ENCODE measurements at places on chromosomes 3 and 15.

DNA sequence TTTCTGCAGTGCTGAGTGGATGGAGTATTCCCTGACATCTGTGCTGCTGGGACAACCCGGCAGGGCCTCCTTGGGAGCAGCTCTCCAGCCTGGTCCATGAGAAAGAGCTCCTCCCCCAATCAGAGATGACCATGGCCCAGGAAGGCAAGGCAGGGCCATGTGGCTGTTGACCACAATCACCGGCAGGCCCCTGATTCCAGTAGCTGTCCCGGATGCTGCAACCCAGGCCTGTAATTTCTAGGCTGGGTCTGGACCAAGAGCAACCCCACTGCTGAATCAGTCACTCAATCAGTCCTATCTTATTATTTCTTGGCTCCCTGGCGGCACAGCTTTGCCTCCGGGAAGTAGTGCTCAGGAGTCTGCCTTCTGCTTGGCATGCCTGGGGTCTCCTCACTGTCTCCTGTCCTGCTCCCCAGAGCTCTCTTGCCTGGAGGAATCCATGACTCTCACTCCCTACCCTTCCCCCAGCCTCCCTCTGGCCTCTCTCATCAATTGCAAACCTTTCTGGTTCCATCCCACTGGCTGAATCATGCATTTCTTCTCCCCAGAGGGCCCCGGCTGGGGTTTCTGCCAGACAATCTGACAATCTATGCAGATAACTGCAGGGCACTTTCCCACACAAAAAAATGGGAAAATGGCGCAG is 32.6 kb upstream of the ITGA11 start:
- no peak for DNase-seq

DNA sequence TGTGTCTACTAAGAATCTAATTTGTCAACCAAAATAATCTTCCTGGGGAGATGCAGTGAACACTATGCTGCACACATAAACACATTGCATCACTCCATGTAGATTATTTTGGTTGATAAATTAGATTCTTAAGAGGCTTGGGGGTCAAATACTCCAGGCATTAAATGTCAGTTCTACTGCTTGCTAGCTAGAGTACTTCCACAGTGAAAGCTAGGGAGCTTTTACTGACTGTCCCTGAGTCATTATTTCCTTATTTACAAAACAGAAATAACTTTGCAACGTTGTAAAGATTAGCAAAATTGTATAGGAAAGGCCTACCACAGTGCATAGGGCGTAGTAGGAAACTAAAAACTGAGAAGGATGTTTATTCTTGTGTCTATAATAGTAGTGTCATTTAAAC is 12.9 kb upstream of the TMC3 start:
- no peak for DNase-seq

- DNase-seq: no peak
Measured at GRCh38 chr3:16503191-16503776, 10.2 kb downstream of the RFTN1 start.

- DNase-seq: no peak
Measured at GRCh38 chr3:197555281-197556261, at the start of gene BDH1. Gene BDH1 (minus strand): TSS chr3:197555968. CDS start chr3:197546443, 9,525 bp downstream.

DNA sequence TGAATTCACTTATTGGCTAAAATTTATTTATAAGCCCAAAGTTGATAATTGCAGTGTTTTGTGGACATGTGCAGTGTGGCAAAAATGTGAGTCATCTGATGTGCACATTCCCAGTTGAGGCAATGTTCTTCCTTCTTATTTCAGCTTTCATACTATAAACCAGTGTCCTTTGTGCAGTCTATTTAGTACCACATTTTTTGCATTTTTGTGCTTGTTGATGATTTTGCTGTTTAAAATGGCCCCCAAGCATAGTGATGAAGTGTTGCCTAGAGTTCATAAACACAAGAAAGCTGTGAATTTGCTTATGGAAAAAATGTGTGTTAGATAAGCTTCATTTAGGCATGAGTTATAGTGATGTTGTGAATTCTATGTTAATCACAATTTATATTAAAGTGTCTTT is 19.4 kb upstream of the IL20RB start:
- DNase-seq: no peak

DNA sequence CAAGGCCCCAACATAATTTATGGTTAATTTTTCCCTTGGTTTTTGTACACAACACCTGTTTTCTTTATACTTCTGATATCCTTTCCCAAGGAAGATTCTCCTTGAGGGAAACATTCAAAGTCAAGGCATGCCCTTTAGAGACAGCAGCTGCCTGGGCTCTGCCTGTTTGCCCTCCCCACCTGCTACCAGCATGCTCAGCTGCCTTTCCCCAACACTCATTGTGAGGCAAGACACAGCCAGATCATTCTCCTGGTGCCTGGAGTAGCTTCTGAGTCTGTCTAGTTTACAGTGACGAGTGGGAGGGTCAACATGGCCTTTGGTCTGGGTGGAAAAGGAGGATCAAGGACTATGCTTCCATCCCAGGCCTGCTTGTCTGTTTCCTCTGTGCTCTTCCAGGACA is 132.5 kb downstream of the EPHB1 start:
- DNase-seq: no peak

DNA sequence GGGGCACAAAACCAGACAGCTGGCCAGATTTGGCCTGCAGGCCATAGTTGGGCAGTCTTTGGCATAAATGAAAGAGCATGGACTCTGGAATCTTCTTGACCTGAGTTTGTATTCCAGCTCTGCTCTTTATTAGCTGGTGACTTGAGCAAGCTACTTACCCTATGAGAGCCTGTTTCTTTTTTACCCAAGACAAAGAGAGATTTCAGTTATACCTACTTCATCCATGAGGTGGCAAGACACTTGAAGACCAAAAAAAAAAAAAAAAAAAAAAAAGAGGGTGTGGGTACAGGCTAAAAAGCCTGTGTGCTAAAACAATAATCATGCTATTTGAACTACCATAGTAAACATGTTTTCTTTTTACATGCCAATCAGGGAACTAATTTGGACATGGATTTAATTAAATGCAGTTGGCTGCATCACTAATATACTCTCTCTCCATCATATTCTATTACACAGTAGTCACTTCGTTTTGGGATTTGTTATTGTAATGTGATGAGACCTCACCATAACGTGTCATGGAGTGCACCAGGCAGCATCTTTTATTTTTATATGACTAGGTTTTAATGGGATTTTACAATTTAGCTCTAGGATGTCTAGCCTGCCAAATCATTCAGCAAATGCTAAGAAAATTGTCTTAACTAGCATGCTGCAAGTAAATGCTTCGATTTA is 109.2 kb upstream of the FHIT start:
- no peak for DNase-seq

GRCh38 chr3:25910997-25911396 is 121.1 kb downstream of the OXSM start:
- DNase-seq: no peak

- no peak for DNase-seq
Measured at GRCh38 chr3:18062657-18063025, 320.2 kb upstream of the TBC1D5 start.

DNA sequence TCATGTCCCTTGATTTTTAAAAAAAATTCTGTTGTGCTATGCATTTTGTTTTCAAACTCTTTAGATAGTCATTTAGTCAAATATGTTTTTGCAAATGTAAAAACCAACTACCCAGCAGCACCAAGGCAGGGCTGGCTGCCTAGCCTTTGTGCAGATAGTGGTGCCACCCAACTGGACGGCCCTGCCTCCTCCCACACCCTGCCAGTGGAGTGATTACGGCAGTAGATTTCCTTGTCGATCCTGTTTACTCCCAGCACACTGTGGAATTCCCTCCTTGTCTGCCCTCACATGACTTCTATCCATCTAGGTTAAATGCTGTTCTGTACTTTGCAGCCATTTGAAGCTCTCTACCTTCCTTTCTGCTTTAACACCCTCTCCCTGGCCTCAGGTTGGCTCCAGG is 79.4 kb upstream of the PLXNA1 start:
- no peak for DNase-seq

DNA sequence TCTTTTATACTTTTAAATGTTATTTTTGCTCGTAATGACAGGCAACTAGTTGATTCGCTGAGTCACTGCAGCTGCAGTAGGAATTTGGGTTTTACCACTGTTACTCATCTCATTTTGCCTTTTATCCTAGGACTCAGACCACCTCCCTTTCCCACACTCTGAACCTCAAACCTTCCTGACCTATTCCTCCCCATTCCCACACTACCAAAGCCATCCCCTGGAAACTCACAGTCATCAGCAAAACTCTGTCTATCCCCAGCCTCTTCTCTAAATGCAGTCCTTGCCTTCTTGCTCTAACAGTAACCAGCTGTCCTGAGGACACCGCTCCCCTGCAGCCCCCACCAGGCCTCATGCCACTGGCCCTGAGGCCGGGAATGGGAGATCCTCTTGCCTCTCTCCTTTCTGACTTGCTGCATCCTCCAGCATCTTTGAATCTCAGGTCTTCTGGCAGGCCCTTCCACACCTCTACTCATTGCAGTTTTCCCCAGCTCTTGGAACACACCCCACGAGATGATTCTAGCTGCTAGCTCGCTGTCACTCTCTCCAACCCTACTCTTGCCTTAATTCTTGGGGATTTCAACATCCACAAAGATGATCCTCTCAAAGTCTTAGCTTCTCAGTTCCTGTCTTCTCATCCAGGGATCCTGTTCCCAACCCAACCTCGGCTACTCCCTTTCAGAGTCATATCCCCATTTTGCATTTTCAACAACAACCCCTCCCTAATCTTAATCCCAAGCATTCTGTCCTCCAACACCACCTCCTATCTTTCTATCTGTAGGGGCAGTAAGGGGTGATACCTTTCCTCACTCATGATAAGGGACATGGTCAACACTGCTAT is 55.9 kb upstream of the C3orf80 start:
- DNase-seq: peak; percentile 66

GRCh38 chr3:122394173-122394572 is 10.2 kb downstream of the FAM162A start:
- no peak for DNase-seq

GRCh38 chr3:180142041-180142440 is 105.3 kb upstream of the PEX5L start:
- peak; percentile 5 for DNase-seq

DNA sequence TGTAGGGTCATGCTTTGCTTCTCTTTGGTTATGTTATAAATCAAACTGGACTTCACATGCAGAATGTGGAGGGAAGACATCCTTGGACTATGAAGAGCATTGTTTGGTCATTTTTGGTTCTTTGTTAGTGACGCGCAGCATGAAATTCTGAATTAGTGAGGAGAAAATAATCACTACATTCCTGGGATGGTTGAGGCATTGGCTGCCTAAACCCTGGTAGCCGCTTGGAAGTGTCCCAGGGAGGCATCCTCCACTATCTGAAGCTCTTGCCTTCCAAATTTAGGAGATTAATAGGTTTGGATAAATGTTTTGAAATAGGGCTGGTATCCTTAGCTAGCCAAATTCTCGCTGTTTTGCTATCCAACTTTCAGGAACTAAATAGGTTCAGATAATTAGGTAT is 96.2 kb downstream of the CLSTN2 start:
- DNase-seq: no peak

GRCh38 chr3:111246967-111247760 is 175.5 kb downstream of the NECTIN3 start:
- peak; percentile 21 for DNase-seq

DNA sequence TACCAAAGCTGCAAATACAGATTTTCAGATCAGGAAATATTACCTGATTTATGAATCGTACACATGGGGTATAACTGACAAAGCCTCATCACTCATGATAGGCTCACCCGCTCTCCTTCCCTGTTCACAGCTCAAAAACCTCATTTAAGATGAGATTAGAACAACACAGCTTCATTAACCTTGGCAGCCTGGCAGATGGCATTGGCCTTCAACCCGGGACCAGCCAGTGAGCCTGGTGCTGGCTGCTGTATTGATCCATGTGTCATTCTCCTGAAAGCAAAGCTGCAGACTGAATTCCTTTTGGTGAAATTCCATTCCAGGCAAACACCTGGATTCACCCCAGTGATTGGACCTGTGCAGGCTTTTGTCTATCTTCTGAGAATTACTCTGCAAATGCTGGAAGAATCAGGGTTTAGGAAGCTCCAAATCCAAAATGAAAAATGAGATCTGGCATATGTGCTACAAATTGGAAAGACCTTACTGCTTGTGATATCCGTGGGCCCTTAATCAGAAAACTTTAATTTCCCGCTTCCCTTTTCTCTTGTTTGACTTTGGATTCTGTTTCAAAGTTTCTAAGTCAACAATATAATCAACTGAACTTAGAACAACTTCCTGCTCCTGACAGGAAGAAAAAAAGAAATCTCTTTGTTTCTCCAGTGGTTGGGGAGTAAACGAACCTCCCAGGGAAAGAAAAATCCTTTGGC is 189.1 kb upstream of the KBTBD8 start:
- DNase-seq: no peak

- DNase-seq: no peak
Measured at GRCh38 chr15:56978898-56979662, 60.6 kb downstream of the TCF12 start.

GRCh38 chr3:133506215-133506901 is 67.1 kb upstream of the CDV3 start:
- DNase-seq: no peak

DNA sequence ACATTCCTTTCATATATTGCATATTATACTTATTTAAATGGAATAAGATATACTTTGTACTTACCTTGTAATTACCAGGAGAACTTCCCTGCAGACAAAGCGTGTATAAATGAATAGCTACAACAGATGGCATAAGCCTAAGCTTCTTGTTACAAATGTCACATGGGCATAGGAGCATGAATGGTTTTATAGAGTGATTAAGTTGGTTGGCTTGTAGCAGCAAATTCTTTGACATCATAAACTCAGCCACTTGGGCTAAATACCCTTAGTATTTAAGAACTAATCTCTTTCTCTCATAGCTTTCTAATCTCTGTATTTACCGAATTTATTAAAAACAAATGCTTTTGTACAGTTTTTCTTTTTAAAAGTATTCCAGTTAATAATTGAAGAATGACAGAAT is at the start of gene UBAP1L:
Gene UBAP1L (minus strand): TSS at position 115 of the 400 bp plus-strand sequence. CDS start 8,985 bp downstream, outside the sequence.
- DNase-seq: no peak

DNA sequence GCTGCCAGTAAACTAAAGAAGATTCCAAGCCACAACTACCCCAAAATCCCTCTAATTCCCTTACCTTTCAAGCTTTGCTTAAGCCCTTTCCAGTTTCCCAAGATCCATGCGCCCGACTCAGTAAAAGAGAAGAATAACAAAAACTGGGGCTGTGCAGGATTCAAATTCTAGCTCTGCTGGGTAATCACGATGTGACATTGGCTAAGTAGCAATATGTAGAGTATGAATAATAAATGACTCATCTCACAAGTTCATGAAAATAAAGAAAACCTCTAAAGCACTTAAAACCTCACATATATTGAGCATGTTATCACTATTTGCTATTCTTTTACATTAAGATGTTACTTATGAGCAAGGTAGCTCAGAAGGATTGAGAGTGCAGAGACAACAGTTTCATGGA is 522.2 kb upstream of the ZNF717 start:
- no peak for DNase-seq
